Activated CD8-positive, alpha-beta memory T cell treated with anti-CD3 and anti-CD28 coated beads for 48 hours (primary cell): ENCODE measurements at places on chromosomes 7 and 10.

GRCh38 chr7:131194070-131194865, 133.4 kb upstream of the MKLN1 start:
- DNase-seq: no peak

DNA sequence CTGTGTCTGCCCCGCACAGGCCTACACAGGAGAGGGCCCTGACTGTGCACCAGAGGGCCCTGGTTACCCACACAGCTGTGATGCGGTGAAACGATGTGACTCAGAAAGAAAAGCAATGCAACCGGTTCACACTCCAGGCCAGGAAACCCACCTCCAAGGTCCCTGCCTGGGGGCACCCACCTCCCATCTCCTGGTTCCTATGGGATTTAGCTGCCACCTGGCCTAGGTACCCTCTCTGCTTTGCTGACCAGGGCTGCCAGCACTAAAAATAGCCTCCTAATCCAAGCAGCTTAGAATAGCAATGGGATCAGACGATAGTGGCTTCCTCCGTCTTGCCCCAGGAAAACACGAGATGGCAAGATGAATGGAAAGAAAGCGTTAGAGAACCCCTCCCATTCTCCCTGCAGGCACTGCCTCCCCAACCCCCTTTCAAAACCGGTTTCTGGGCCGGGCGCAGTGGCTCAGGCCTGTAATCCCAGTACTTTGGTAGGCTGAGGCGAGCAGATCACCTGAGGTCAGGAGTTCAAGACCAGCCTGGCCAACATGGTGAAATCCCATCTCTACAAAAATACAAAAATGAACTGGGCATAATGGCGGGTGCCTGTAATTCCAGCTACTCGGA, 12.4 kb downstream of the RBP3 start:
- DNase-seq: no peak

GRCh38 chr7:134823400-134823799, 44.0 kb downstream of the CALD1 start:
- DNase-seq: no peak

- no peak for DNase-seq
Observed at GRCh38 chr10:124477614-124478363, 16.2 kb downstream of the LHPP start.

- DNase-seq: no peak
Observed at GRCh38 chr7:143905509-143905908, 3.5 kb upstream of the TCAF1 start.

GRCh38 chr7:28754027-28754426, 204.1 kb downstream of the TRIL start:
- no peak for DNase-seq

DNA sequence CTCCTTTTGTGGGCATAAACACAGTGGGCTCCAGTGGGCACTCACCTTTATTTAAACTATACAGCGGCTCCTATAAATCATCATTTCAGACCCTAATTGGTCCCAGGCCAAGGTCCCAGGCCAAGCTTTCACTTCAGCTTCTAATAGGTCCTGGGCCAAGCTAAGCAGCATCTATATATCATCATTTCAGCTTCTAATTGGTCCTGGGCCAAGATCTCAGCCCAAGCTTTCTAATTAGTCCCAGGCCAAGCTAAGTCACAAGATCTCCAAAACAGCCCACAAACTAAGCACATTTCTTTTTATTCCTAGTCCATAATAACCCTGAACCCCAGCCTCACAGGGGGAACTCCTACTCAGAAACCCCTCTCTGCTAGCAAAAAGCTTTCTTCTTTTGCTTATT, 47.1 kb downstream of the ZNF680 start:
- no peak for DNase-seq

DNA sequence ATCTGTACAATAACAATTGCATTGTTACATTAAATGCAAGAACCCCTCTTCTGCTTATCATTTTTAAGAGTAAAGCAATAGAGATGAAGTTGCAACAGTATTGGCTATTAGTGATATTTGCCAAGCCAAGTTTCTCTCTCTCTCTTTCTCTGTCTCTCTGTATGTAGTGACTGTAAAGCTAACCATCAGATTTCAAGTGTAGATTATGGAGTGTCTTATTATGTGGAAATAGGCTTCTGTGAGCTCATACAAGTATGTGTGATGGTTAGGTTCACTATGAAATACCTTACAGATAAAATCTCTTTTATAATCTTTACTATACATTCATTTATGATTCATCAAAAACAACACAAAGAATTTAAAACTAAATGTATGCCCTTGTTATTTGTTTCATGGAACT, 28.6 kb upstream of the NRP1 start:
- DNase-seq: no peak

DNA sequence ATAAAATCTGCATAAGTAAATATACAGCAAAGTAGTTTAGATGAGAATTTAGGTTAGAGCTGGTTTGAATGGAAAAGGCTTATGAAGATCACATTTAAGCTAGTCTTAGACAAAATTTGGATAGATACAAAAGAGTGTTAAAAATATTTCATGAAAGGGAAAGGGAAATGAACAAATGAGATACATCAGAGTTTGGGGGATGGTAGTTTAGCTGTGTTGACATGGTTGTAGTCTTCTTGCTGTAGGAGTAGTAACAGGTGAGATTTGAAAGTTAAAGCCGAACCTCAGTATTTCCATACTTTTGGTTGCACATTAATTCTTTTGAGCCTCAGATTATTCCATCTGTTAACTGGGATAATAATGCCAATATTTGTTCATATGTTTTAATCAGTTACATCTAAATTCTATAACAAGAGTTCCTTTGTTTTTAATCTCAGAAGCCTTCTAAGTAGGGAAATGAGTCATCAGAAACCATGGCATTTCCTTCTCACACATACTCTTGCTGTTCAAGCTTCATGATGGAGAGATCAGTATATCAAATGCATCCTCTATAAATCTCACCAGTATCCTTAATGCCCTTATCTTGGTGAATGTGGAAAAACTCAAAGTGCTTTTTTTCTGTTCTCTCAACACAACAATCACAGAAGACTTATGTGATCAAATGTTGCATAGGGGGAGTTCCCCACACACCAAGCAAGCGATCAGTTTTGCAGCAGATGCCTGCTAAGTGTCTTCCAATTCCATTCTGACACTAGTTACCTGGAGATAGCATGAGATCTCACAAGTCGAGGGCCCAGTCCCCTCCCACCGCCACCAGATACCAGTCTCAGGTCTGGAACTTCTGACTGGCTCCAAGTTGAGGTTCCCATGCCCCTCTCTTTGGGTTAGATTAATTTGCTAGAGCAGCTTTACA, 84.7 kb downstream of the MAPK8 start:
- no peak for DNase-seq

DNA sequence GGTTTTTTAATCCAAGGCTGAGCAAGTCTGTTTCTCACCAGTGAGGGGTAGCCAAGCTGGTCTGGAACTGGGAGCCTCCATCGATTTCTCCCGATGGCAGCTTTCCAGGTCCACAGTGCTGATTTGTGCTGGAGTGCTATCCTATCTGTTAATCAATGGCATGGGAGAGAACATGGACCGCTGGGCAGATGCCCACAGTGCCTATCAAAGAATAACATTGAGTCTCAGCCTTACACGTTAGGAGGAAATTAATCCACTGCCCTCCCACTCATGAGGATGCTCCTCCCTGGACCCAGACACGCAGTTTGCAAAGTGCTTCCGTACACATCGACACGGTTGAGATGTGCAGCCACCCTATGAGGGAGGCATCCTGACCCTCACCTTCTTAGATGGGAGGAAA, 36.0 kb upstream of the CUX1 start:
- no peak for DNase-seq

- no peak for DNase-seq
Observed at GRCh38 chr7:37031571-37032257, 307.4 kb upstream of the AOAH start.

- DNase-seq: no peak
Observed at GRCh38 chr7:196283-196682, 3.9 kb downstream of the FAM20C start.

- no peak for DNase-seq
Observed at GRCh38 chr7:40839881-40840280, 705.1 kb downstream of the SUGCT start.

DNA sequence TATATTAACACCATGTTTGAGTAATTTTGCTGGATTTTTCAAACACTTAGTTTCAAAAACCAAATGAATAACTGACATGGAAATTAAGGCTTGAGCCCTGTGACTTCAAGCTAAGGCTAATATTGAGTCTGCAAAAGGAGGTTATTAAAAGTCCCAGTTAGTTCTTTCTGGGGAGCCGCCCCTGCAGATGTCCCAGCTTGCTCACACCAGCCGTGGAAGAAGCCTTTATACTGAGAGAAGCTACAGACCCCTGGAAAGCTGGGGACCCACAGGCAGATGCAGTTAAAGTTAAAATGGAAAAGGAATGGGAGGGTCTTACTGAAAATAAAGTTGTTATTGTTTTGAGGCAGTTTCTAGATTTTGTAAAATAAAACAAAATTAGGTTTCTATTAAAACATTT, 18.5 kb upstream of the ZNF680 start:
- DNase-seq: no peak

GRCh38 chr7:1053002-1053411, 8.7 kb downstream of the GPR146 start:
- DNase-seq: no peak

GRCh38 chr10:78432583-78432982, 398.9 kb downstream of the RPS24 start:
- no peak for DNase-seq

DNA sequence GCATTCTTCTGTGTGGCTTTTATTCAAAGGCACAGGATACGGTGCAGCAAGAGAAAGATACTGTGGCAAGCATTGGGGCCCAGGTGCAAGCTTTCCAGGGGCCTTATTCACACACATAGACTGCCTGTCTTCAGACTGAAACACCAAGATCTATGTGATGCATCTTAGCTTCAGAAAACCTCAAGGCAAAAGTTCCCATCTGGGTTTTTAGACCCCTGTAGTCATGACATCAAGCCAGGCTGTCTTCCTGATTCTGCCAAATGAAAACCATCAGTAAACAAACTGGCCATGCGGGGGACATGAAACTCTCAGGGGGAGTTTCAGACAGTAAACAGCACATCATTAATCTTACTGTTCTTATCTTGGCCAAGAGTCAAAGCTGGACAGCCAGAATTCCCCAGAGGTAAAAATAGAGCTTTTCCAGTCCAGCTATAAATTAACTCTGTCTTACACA, 9.8 kb downstream of the AGBL3 start:
- DNase-seq: no peak

GRCh38 chr7:76515999-76516443, 5.7 kb downstream of the UPK3B start:
- DNase-seq: no peak

DNA sequence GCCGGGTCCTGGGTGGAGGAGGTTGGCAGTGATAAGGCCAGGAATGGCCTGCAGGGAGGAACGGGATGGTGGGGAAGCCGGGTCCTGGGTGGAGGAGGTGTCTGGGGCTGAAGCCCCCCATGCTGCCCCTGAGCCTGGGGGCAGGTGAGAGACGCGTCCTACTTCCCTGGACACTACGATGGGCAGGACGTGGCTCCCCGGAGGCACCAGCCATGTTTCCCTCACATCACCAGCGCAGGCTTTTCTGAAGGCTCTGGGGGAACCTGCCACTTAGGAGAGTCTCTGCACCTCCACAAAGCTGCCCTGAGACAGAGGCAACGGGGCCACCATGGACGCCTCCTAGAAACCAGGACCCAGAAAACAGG, 324.8 kb downstream of the DNAJB6 start:
- no peak for DNase-seq

DNA sequence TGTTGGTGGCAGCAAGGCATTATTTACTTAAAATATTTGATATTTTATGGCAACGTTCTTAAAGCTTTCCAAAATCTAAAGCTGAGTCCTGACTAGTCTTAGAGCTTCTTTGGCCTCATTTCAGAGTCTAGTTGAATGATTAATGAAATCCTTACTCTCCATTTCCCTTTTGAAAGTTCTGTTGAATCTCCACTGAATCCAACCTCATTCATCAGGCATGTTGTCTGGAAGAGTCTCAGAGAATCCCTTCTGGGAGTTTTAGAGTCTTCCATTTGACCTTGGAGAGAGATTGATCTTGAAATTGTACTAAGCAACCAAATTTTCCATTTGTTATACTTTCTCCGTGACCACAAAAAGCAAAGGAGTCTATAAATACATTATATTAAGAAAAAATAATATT, 198.5 kb upstream of the TMEM196 start:
- no peak for DNase-seq

DNA sequence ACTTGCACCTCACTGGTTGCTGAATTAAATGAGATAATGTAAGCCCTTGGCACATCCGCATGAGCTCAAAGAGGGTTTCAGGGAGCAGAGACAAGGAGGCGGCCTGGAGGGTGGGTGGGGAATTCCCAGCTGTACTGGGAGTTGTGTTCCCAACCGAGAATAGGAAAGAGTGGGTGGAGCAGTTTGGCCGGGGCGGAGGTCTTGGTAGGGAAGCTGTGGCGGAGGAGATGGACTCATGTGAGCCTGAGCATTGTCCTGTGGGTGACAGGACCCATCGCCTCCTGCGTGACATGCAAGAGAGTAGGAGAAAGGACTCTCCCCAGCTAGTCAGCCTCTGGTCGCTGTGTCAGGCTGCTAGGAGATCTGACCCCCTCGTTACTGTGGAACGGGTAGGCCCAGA, 41.0 kb upstream of the SAMD8 start:
- no peak for DNase-seq
